Activated naive CD8-positive, alpha-beta T cell treated with anti-CD3 and anti-CD28 coated beads, Interleukin-2, amount 50 U/mL, for 16 hours (primary cell): ENCODE measurements at places on chromosomes 7 and 10.

DNA sequence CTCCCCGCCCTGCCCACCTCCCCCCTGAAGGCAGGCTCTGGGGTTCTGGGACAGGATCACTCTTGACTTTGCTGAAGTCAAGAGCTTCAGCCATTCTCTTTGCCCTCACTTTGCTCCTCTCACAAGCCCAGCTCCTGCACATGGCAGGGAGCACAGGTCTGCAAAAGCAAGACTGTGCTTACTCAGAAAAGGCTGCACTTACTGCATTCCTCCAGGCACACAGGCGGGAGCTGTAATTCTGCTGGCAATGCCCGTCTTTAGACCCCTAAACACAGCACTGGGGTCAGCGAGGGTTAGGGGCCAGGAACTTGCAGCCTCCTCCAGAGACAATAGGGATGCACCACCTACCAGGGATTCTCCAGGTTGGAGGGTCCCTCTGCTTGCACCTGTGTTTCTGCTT, 523.7 kb downstream of the TCERG1L start:
- DNase-seq = no peak

- no peak for DNase-seq
Measured at GRCh38 chr7:51261950-51262795, 54.4 kb downstream of the COBL start.

GRCh38 chr10:80767963-80768362, 230.3 kb downstream of the SH2D4B start:
- no peak for DNase-seq

- no peak for DNase-seq
Measured at GRCh38 chr10:60508037-60508436, 118.4 kb upstream of the ANK3 start.

DNA sequence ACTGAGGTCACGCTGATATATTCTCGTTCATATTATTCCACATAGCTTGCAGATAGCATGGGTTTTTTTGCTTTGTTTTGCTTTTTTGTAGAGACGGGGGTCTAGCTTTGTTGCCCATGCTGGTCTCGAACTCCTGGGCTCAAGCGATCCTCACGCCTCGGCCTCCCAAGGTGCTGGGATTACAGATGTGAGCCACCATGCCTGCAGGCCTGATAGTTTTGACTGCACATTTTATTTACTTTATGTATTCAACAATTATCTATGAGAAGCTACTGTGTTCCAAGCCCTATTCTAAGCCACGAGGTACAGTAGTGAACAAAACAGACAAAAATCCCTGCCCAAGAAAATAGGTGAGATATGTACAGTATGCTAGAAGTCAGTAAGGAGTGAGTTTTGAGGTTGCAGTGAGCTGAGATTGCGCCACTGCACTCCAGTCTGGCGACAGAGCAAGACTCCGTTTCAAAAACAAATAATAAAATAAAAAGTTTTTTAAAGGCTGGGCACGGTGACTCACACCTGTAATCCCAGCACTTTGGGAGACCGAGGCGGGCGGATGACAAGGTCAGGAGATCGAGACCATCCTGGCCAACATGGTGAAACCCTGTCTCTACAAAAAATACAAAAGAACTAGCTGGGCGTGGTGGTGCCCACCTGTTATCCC, 1.3 kb upstream of the YWHAG start:
- DNase-seq = no peak

- no peak for DNase-seq
Measured at GRCh38 chr7:65268782-65269149, 104.9 kb upstream of the ZNF92 start.

- no peak for DNase-seq
Measured at GRCh38 chr10:50152792-50153272, 85.1 kb downstream of the WASHC2A start.

DNA sequence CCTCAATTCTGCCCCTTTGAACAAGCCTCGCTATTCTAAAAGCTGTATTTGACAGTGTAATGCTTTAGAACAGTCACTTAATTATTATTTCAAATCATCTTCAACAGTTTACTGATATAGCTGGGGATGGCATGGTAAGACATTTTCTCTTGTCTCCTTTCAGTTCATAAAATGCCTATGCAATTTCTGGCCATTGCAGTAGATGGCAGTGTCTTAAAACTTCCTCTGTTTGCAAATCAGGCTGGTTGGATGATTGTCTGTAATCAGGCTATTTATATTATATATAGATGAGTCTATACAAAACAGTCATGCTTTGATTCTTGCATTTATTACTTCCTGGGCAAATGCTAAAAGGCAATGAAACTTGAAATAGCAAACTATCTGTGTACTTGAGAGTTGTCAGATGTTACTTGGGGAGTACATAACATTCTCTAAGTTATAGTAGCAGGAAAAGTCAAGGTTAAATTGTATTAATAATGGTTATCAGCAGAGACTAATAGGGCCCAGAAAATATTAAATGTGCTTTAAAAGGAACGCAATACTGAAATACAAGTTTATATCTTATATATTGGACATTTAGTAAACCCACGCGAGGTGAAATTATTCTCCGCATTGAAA, 55.5 kb upstream of the LHFPL3 start:
- no peak for DNase-seq

- no peak for DNase-seq
Measured at GRCh38 chr7:64892116-64892515, 11.0 kb upstream of the ZNF273 start.

- no peak for DNase-seq
Measured at GRCh38 chr7:128868624-128869137, 6.0 kb downstream of the ATP6V1F start.

DNA sequence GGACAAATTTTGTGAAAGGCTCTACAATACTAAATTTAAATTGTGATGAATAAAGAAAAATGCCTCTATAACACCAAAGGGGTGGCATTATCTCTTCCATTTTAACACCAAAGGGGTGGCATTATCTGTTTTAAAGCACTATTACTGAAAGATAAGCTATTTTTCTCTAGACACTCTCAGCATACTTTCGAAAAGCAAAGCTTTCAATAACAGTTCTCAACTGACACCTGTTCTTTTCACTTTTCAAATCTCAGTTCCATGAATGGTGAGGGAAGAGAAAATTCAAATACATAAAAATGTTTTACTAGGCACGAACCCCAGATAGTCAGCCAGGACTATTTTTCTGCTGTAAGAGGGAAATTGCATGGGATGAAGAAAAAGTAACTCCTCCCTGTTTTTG, 103.8 kb downstream of the CPEB3 start:
- DNase-seq = no peak

- no peak for DNase-seq
Measured at GRCh38 chr10:13457958-13458686, 70.7 kb downstream of the BEND7 start.

- DNase-seq = no peak
Measured at GRCh38 chr10:130190737-130191115, 54.5 kb downstream of the GLRX3 start.

DNA sequence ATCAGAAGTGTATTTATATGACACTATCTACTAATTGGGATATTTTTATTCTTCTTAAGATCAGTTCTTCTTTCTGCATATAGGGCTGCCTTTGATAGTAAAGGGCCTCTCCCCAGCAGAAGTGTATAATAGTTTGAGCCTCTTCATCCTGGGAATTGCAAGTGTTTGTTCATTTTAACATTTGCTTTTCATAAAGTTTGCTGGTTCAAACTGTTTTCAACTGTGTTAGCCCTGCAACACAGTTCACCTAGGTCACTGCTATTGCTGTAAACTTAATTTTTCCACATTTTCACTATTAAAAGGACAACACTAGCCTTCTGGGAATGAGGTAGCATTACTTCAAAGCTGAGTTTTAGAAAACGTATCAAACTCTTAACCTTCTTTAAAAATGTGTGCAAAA, 2.8 kb downstream of the JAZF1 start:
- no peak for DNase-seq

GRCh38 chr7:116824449-116824848, 37.9 kb upstream of the CAPZA2 start:
- DNase-seq = no peak

DNA sequence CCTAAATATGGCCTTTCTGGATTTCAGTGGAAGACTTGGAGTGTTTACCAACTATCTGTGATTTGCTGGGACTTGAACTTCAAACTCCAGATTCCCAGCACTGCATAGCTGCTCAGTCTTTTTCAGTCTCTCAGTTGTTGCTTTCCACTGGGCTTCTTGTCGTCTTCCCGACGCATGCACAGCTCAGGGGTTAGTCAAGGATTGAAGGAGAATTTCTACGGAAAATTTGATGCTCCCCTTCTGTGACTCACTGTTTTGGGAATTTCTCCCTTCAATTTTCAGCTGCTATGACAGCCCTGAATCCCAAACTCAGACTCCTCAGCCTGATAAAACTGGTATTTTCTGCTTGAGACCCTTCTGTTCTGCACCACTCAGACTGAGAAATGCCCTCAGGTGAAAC, 91.7 kb downstream of the CYP26A1 start:
- no peak for DNase-seq

DNA sequence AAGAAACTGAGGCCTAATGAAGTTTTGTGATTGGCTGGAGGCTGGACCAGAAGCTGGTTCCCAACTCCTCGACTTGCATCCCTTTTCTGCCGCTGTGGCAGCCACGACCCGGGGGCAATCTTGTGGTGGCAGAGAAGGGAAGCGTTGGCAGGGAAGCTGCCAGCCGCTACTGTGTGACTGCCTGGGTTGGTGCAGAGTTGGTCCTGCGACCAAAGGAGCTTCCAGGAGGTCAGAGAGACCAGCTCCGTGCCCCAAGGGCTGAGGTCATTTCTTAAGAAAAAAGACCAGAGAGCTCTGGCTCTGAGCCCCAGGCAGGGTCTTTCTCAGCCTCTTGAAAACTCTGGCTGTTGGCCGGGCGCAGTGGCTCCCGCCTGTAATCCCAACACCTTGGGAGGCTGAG, 47.2 kb downstream of the PRF1 start:
- DNase-seq = no peak

GRCh38 chr7:4715410-4715776, 33.3 kb downstream of the FOXK1 start:
- no peak for DNase-seq

GRCh38 chr10:30562787-30563186, 66.8 kb downstream of the LYZL2 start:
- DNase-seq = no peak

DNA sequence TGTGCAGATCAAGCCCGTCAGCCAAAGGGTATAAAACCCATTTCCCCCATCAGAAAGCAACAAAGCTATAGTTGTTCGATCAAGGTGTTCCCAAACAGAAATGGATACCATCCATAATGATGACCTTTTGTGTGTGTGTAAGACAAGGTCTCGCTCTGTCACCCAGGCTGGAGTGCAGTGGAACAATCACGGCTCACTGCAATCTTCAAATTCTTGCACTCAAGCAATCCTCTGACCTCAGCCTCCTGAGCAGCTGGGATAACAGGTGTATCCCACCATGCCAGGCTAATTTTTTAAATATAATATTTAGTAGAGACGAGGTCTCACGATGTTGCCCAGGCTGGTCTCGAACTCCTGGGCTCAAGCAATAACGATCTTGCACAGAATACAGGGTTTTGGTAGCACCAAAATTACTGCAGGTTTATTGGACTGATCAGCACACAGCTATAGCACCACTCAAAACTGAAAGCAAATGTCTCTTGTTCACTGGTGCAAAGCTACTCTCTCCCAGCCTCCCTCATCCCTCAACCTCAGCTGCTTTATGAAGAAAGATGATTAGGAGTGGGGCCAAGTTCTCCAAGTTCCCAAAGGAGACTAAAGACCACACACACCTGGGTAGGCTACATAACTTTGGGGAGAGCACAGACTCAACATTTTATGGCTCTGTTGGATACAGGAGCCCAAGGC, 80.5 kb downstream of the ABI1 start:
- DNase-seq = no peak

- no peak for DNase-seq
Measured at GRCh38 chr7:116999311-116999710, 46.0 kb downstream of the ST7 start.

DNA sequence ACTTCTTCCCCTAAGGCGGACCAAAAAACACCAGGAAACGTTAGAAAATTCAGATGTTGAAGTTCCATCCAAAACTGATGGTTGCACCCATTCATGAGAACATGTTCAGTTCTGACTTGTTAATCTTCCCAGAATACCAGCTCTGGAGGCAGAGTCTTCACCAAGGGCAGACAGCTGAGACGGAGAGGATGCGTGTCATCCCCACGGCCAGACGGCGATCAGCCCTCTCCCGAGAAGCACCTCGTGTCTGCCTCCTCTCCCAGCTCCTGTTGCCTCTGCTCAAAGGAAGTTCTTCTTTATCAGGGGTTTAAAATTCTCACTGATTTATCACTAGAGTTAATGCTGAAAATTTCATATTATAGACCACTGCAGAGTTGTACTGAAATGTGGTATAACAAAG, 269.7 kb downstream of the ZMYND11 start:
- no peak for DNase-seq

- DNase-seq = no peak
Measured at GRCh38 chr7:134690016-134690415, 43.4 kb downstream of the BPGM start.

GRCh38 chr10:43687373-43687772, 38.7 kb upstream of the ZNF32 start:
- no peak for DNase-seq

DNA sequence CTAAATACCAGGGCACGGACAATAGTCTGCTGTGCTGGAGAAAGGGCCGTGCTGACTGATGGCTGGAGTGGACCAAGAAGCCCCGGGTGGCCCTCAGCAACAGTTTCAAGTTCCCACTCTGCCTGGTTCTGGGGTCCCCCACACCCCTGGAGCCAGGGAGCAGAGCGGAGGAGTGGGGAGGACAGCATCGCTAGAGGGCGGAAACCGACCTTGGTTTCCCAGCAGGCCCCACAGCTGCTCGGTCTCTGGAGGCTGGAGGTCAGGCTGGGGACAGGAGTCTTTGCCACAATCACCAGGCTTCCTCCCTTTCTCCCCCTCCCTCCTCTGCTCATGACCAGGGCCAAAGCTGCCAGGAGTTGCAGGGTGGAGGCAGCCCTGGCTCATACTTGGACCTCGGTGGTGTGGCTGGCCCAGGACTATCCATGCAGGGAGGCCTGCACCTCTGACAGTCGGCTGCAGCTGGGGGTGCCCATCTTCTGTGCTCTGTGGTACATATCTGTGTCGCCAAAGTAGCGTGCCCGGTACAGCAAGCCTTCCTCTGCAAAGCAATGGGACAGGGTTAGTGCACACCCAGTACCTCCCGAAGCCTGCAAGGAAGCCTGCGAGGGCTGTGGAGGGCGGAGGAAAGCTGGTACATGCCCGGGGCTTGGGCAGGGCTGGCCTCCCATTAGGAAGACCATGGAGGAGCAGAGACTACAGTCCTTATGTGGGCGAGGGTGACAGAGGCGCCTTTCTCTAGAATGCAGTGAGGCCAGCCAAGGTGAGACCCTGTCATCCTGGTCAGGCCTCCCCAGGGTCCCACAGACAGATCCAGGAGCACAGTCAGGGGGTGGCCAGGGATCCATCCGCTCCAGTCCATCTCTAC, 19.1 kb downstream of the DNAJB12 start:
- DNase-seq = no peak
